ENCODE measurements at places on chromosomes 3 and 15. TPM values are rescaled to one million over a fixed set of nuclear protein-coding genes. Genes with fewer than 3 reads are reported as not detected.

GRCh38 chr3:148682997-148683396, 14.7 kb upstream of the AGTR1 start:
- DNase-seq, result no peak

GRCh38 chr3:146511402-146512134, 32.8 kb downstream of the PLSCR1 start:
- DNase-seq, result no peak

- DNase-seq, result no peak
Measured at GRCh38 chr15:23801881-23802280, 114.8 kb upstream of the NDN start.

GADL1 gene
- not detected for total RNA-seq

Measured in dorsolateral prefrontal cortex (tissue), 122 donors.